ENCODE measurements at places on chromosomes 2 and 18. TPM values are rescaled to one million over a fixed set of nuclear protein-coding genes. Genes with fewer than 3 reads are reported as not detected.
A peak's percentile ranks its signal among the peaks of the same experiment; 100 is the strongest.

FMNL2 gene
- 20.4 TPM for polyA plus RNA-seq

AQP12B gene
- polyA plus RNA-seq: 1.6 TPM

SS18 gene
- polyA plus RNA-seq: 36.5 TPM

HOXD10 gene
- 0.10 TPM for polyA plus RNA-seq

KYNU gene
- 0.76 TPM for polyA plus RNA-seq

YES1 gene
- polyA plus RNA-seq: 44.9 TPM

GRP gene
- not detected for polyA plus RNA-seq

- no peak for DNase-seq
These were observed 1.9 kb upstream of the C2orf49 start for GRCh38 chr2:105335469-105335868.

DNA sequence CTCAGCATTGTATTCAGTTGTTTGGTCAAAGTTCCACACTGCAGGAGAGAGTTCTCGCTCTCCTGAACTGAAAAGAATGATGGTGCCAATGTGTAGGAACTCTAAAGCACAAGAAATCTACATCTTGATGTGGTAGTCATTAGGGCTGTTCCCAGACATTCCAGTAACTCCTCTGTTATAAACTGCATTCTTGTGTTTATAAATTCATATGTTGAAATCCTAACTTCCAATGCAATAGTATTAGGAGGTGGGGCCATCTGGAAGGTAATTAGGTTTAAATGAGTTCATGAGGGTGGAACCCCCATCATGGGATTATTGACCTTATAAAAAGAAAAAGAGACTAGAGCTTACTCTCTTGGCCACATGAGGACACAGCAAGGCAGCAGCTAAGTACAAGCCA is 239.6 kb downstream of the CDH20 start:
- no peak for DNase-seq

DNA sequence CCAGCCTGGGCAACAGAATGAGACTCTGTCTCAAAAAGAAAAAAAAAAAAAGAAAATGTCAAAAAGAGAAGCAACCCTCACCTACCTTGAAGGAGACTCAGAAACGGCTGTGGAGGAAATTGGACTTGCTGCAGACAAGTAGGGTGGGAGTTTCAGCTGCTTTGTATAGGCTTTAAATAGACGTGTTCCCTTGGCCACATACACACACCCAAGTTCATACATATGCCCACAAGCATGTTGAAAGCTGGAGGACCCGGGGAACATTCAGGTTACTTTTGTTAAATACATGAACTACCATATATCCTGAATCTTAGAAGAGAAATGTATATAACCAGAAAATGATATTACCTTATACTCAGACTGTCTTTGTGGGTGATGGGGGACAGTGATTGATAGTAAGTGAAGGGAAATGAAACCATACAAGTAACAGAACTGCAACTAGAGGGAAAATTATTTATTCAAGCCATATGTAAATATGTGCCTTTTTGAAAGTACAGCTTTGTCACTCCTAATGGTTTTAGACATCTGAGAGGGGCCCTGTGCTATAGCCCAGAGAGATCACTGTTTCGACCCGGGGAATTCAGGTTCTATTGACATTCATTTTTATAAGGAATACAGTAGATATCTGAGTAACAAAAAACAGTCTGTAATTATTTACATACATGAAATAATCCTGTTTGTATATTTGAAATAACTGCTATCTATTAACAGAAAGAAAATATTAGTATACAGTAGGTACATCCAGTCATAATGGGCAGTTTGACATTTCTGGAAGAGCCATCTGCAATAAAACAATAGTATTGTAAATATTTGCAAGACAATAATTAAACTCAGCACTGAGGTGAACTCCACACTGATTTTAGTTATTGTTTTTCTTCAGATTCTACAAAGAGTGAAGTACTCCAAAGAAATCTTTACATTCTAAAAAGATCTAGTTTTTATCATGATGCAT is 48.0 kb upstream of the TGIF1 start:
- no peak for DNase-seq

GRCh38 chr2:172095146-172095904 is 7.4 kb downstream of the DLX2 start:
- DNase-seq: no peak

DNA sequence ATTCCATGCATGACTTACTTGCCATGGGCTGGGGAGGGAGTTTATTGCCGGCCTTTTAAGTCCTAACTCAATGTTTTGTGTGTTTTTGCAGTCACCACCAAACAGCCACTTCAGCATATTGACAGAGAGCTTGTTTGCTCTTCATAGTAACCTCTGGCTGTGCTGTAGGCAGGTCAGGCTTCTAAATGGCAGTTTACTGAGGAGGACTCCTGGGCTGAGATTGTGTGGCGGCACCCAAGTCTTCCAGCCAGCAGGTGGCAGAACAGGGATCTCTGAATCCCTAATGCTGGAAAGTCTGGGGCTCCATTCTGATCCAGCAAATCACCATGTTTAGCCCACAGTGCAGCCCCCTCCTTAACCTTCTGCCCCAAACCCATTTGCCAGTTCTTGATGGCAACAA is 121.2 kb downstream of the CAPN13 start:
- no peak for DNase-seq

DNA sequence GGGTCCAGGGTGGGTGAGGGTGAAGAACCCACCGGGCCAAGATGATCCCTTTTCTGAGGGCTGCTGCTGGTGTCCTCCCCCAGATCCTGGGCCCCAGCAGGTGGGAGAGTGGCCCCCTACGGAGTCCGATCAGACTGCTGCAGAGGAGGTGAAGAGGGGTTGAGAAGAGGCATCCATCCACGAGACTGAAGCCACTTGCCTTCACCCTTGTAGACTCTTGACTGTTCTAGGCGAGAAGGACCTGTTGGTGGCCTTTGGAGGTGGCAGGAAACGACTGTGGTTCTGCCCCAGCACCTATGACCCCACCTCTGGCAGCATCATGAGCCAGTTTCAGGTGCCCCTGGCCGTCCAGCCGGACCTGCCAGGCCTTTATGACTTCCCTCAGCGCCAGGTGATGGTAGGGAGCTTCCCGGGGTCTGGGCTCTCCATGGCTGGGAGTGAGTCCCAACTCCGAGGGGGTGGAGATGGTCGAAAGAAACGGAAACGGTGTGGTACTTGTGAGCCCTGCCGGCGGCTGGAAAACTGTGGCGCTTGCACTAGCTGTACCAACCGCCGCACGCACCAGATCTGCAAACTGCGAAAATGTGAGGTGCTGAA is 1.5 kb downstream of the TET3 start:
- DNase-seq: no peak

GRCh38 chr2:96233880-96234316 is 25.3 kb upstream of the STARD7 start:
- no peak for DNase-seq

DNA sequence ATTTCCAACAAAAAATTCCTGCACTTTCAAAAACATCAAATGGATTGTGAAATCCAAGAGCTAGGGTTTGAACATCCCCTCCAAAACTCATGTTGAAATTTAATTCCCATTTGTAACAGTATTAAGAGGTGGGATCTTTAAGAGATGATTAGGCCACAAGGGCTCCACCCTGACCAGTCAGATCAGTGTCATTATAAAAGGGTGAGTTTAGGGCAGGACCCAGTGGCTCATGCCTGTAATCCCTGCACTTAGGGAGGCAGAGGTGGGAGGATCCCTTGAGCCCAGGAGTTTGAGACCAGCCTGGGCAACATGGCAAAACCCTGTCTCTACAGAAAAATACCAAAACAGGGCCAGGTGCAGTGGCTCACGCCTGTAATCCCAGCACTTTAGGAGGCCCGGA is 8.9 kb downstream of the GTF3C2 start:
- DNase-seq: no peak

DNA sequence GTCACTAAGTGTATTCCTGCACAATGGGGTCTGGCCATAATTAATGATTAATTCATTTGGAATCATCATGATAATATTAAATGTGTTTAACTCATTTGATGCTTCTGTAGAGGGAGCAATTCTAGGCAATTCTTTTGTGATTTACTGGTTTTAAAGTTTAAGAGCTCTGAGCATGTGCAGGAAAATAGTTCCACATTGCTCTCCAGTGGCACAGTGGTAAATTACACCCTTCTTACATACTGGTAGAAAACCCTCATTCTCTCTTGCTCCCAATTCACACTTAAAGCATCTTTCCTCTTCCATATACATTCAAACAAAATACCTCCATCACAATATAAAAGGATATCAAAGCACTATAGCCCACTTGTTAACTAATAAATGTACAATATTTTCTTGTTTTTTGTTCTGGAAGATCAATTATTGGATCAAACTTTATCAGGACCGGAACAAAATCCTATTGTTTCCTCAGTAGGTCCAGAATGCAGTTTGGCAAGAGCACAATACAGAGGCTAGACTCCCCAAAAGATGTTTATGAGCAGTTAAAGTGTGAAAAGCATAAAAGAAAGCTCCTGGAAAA is 844.3 kb downstream of the MBD2 start:
- DNase-seq: peak; percentile 21

GRCh38 chr18:22168360-22168921 is 948 bp upstream of the GATA6 start:
- DNase-seq: no peak

GRCh38 chr18:3466045-3466444 is 16.1 kb downstream of the TGIF1 start:
- peak; percentile 47 for DNase-seq

DNA sequence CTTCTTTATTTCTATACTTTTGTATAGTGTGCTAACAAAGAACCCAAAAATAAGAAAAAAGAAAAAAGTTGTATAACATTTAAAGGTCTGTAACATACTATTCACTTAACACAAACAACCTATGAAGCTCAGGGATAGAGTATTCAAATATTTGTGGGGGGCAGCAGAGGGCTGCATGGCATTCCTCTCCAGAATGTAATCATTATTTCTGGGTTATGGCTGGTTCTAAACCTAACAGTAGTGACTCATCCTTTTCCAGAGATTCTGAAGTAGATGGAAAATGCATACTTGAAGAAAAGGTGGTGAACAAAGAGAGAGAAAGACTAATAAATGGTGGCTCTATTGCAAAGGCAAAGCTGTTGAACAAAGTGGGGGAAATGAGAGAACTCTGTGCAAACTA is 249.4 kb downstream of the NRXN1 start:
- peak; percentile 11 for DNase-seq

GRCh38 chr2:173547499-173547898 is 192.8 kb downstream of the CDCA7 start:
- DNase-seq: no peak

DNA sequence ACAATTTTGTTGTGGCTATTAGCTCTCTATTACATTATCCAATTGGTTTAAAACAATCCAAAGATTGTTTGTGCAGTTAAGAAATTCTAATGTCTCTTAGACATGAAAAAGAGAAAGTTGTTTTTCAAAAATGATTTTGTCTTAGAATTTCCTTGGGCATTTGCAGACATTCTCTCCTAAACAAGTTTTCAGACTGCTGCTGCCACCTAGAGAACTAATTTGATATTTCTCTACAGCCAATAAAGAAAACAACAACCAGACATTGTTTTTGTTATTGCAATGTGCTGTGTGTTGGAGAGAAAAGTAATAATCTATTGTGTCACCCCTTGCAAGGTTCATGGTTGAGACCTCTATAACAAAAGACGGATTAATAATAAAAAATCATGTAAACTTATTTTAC is 119.0 kb upstream of the SYT4 start:
- DNase-seq: no peak

DNA sequence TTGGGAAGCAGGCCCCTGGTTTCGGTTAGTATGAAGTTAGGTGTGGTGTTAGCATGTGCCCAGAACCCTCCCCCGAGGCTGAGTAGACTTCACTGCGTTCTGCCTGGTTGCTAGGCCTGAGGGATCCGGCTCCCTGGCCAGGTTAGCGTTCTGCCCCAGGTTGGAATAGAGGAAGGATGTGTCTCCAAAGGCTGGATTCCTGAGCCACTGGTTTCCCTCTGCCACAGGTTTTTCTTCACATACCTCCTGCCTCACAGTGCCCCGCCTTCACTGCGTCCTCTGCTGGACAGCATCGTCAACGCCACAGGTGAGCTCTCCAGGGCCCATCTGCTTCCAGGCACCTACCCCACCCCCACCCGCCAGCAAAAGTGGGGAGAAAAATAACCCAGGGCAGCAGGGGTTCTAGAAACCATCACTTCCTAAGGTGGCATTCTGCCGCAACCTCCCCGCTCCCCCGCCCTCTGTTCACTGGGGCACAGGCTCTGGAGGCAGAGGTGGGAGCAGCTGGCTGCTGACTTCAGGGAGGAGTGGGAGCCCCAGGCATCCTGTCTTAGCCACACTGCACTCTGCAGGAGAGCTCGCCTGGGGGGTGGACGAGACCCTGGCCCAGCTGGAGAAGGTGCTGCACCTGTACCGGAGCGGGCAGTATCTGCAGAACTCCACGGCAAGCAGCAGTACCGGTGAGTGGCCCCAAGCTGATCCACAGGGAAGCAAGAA is 7.1 kb downstream of the PKDCC start:
- DNase-seq: no peak

GRCh38 chr2:101349893-101350662 is 37.2 kb downstream of the CREG2 start:
- no peak for DNase-seq

GRCh38 chr18:22726469-22726868 is 206.7 kb upstream of the RBBP8 start:
- DNase-seq: no peak

GRCh38 chr2:236636261-236636660 is 66.6 kb downstream of the ACKR3 start:
- no peak for DNase-seq

DNA sequence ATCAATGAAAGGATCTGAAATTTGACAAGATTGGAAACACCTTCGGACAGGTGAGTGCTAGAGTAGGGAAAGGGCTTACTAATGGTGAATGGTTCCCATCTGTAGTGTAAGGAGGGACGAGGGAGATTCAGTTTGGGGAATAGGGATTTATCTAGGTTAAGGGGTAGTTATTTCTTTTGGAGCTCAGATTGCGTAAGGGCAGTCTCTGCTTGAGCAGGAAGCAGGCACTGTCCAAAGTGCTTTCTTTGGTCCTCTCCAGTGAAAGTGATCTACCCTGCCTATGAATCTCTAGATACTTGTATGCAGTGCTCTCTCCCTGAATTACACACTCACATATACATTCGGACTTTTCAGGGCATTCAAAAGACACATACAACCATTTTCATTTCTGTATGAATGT is 272.9 kb upstream of the FIGN start:
- no peak for DNase-seq

DNA sequence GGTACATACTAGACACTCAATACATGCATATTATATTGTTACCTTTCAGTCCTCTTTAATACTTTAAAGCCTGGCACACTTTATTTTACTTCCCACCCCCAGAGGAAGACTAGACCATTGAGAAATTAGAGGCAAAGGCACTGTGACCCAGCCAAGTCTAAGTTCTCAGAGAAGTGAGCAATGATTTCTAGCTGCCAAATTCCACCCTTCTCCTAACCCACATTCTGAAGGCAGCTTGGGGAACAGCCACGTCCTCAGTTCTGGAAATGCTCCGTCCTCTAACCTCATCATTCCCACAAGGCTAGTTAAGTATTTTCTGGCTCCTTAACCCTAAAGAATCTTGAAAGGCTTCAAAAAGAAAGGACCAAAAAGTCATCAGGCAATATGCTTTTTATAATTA is 86.6 kb downstream of the COL5A2 start:
- no peak for DNase-seq
